ENCODE measurements at places on chromosomes 2 and 18. TPM values are rescaled to one million over a fixed set of nuclear protein-coding genes. Genes with fewer than 3 reads are reported as not detected.

DNA sequence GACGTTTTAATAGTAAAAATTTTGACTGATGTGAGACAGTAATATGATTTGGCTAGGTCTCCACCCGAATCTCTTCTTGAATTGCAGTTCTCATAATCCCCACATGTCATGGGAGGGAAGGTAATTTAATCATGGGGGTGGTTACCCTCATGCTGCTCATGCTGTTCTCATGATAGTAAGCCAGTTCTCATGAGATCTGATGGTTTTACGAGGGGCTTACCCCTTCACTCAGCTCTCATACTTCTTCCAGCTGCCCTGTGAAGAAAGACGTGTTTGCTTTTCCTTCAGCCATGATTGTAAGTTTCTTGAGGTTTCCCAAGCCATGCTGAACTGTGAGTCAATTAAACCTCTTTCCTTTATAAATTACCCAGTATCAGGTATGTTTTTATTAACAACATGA is 327.0 kb upstream of the CDH7 start:
- no peaks in the 10 kb centered on the region for H3K36me3 ChIP-seq
- DNase-seq, result no peak
- H3K27me3 ChIP-seq, result no peaks in the 10 kb centered on the region
- no peaks in the 10 kb centered on the region for H3K4me1 ChIP-seq
- H3K4me3 ChIP-seq, result no peak overlapping the region

DNA sequence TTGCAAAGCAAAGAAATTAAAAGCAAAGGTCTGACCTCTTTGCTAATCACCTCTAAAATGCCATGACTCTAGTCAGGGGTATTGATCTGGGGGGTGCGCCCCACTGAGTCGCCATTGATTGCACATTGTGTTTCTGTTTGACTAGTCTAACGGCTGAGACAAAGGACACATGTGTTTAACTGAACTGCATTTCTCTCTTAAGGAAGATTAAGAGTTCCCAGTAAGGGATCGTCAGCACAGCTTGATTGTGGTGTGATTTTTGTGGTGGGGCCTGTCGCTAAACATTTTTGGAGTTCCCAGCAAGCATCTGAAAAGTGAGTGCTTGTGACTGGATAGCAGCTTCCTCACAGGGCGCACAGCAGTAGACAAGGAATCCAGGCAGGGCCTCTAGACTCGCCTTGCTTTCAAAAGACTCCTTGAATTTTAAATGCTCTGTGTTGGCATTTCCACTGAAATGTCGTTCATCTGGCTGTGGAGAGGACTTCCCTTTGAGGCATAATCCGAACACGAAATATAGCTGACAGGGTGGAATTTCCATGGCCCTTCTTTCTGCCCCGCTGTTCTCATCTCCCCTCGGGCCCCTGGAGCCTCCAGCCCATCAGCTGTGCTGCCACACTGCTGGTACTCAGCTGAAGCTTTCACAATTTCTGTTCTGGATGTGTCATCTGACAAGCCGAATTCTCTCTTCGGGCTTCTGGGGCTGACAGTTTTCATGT is 126.3 kb downstream of the FAM168B start:
- H3K36me3 ChIP-seq, result no peaks in the 10 kb centered on the region
- no peak overlapping the region for H3K4me3 ChIP-seq
- H3K27me3 ChIP-seq, result no peaks in the 10 kb centered on the region
- H3K27ac ChIP-seq, result no peak overlapping the region
- H3K4me1 ChIP-seq, result no peaks in the 10 kb centered on the region

- H3K36me3 ChIP-seq, result no peaks in the 10 kb centered on the region
- no peaks in the 10 kb centered on the region for H3K27me3 ChIP-seq
- DNase-seq, result no peak
- H3K4me3 ChIP-seq, result no peak overlapping the region
- H3K4me1 ChIP-seq, result no peaks in the 10 kb centered on the region
Observed at GRCh38 chr2:189066037-189066436, 91.9 kb downstream of the COL3A1 start.

DNA sequence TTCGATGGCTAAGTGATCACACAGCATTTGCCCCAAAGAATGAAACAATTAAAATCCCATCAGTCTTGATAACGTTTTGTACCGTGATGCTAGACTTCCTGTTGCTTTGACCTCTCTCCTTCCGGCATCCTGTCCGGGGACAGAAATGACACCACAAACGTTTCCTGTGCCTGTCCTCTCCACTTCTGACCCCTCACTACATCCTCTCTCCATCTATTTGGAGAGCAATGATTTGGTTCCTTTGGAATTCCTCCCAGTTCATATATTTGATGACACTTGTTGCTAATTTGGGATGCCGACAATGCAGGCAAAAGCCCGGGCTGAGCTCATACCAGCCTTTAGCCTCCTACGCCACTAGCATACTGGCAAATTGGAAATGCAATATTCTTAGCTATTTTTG is 151.2 kb upstream of the CCDC68 start:
- no peak for DNase-seq
- H3K4me3 ChIP-seq, result no peak overlapping the region
- H3K27ac ChIP-seq, result no peak overlapping the region
- 0 out of 2 replicates have a peak, but pooled peaks cover 8% of the 10 kb centered on the region for H3K27me3 ChIP-seq
- H3K4me1 ChIP-seq, result no peaks in the 10 kb centered on the region
- no peaks in the 10 kb centered on the region for H3K36me3 ChIP-seq

GRCh38 chr2:23375448-23375847 is 9.5 kb upstream of the KLHL29 start:
- H3K4me3 ChIP-seq, result no peak overlapping the region
- no peaks in the 10 kb centered on the region for H3K36me3 ChIP-seq
- no peaks in the 10 kb centered on the region for H3K27me3 ChIP-seq
- H3K4me1 ChIP-seq, result peaks cover 43% of the 10 kb centered on the region
- no peak overlapping the region for H3K27ac ChIP-seq

GRCh38 chr18:39346916-39347315 is 1781.3 kb upstream of the CELF4 start:
- no peaks in the 10 kb centered on the region for H3K27me3 ChIP-seq
- no peak overlapping the region for H3K4me3 ChIP-seq
- H3K36me3 ChIP-seq, result no peaks in the 10 kb centered on the region
- no peaks in the 10 kb centered on the region for H3K4me1 ChIP-seq

DNA sequence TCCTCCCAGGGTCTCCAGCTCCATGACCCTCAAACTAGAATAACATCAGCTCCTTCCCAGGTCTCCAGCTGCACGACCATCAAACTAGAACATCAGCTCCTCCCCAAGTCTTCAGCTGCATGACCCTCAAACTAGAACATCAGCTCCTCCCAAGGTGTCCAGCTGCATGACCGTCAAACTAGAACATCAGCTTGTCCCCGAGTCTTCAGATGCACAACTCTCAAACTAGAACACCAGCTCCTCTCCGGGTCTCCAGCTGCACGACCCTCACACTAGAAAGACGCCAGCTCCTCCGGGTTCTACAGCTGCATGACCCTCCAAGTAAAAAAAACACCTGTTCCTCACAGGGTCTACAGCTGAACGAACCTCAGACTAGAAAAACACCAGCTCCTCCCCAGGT is 312.9 kb upstream of the TFPI start:
- H3K27me3 ChIP-seq, result no peaks in the 10 kb centered on the region
- H3K4me1 ChIP-seq, result no peaks in the 10 kb centered on the region
- H3K36me3 ChIP-seq, result no peaks in the 10 kb centered on the region
- H3K27ac ChIP-seq, result no peak overlapping the region
- no peak for DNase-seq

STPG4 gene
- total RNA-seq, result 10.6 TPM

DOK6 gene
- not detected for total RNA-seq

RBM45 gene
- 7.4 TPM for total RNA-seq

ABCB11 gene
- 0.12 TPM for total RNA-seq

SLC5A6 gene
- total RNA-seq, result 55.4 TPM

VRK2 gene
- 33.0 TPM for total RNA-seq

CSRNP3 gene
- 0.05 TPM for total RNA-seq

Data from HCT116 (cell line).